Islet precursor cell (in vitro differentiated cells): ENCODE measurements at places on chromosomes 3 and 15.

DNA sequence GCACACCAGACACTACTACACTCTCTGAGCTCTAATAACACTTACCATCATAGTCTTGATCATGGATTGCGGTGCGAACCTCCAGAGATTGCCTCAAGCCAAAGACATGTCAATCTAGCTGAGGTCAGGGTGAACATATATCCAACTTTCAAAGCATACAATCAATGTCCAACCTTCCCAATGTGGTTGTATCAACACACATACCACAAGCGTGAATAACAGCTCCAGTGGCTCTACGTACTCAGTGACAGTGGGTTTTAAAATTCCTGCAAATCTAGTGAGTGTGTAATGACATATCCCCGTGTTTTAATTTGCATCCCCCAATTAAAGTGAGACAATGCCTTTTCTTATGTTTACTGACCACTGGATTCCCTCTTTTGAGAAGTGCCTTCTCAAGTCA, 29.6 kb downstream of the SFMBT1 start:
- no peak for DNase-seq

DNA sequence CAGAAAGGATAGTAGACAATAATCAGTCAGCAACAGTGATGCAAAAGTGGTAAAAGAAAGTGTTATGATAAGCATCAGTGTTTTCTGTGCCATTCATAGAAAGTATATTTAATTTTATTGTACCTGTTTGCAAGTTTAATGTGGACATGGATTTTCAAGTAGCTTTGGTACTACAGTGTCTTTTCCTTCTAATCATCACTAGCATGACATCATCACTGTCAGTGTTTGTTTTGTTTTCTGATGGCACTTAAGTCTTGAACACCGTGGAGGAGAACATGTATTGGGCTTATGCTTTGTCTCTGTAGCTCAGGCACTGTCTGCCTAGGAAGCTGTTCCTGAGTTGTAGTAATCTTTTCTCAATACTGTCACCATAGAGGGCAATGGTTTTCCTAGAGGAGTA, 41.9 kb downstream of the SETD5 start:
- DNase-seq = no peak

- no peak for DNase-seq
Observed at GRCh38 chr3:105878061-105878460, 9.2 kb upstream of the CBLB start.

DNA sequence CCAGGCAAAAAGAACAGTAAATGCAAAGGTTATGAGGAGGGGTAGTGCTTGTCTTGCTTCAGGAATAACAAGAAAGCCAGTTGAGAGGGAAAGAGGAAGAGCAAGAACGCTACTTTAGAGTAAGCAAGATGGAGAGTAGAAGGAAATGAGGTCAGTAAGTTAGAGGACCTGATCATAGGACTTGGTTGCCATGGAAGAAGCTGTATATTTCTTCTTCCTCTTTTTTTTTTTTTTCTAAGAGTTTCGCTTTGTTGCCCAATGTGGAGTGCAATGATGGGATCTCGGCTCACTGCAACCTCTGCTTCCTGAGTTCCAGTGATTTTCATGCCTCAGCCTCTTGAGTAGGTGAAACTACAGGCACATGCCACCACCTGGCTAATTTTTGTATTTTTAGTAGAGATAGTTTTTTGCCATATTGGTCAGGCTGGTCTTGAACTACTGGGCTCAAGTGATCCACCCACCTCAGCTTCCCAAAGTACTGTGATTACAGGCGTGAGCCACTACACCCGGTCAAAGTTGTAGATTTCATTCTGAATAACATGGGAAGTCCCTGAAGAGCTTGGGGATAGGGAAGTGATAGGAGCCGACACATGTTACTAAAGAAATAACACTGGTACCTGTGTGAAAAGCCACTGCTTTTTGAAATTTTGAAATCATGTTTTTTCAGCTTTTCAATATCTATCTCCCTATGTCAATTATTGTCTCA, 527.9 kb upstream of the NAALADL2 start:
- no peak for DNase-seq

- no peak for DNase-seq
Observed at GRCh38 chr15:36335224-36335623, 244.2 kb upstream of the CDIN1 start.

GRCh38 chr15:41993472-41994170, 21.3 kb upstream of the EHD4 start:
- DNase-seq = no peak

GRCh38 chr3:155086051-155086450, 5.9 kb downstream of the MME start:
- DNase-seq = no peak

DNA sequence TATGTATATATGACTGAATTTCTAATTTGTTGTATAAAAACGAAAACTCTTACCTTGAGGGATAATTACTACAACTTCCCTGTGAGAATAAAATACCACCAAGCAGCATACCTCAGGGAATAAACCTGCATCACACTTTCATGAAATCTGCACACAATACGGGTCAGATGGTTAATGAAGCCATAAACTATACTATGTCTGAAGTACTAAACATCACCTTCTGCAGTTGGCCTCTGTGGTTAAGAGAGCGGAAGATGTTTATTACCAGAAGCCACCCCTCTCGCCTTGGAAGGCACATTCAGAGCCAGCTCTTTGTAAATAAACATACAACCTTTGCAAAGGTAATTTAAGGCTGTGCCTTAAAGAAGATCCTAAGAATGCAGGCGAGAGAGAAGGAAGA, 462.1 kb upstream of the NR2F2 start:
- DNase-seq = no peak

DNA sequence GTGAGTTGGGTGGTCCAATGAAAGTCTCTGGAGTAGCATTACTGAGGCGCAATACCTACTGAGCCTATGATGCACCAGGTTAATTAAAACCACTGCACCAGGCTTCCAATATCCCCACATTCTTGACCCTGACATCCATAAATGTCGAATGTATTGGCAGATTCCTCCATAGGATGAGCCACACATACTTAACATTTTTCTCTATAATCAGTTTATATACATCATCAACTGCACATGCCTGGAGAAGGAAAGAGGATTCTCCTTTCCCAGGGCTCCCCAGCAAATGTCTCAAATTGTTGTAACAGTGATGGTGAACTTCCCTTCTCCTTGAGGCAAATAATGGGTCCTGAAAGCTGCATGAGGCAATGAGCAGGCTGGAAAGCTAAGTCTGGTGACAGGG, 82.3 kb upstream of the LPP start:
- DNase-seq = no peak

GRCh38 chr15:35181538-35181937, 96.4 kb upstream of the NANOGP8 start:
- no peak for DNase-seq

GRCh38 chr3:46485779-46486175, 12.0 kb upstream of the RTP3 start:
- peak; percentile 12 for DNase-seq

GRCh38 chr3:173826901-173827609, 429.5 kb downstream of the NLGN1 start:
- no peak for DNase-seq

GRCh38 chr15:35186346-35186745, 101.3 kb upstream of the NANOGP8 start:
- DNase-seq = no peak

DNA sequence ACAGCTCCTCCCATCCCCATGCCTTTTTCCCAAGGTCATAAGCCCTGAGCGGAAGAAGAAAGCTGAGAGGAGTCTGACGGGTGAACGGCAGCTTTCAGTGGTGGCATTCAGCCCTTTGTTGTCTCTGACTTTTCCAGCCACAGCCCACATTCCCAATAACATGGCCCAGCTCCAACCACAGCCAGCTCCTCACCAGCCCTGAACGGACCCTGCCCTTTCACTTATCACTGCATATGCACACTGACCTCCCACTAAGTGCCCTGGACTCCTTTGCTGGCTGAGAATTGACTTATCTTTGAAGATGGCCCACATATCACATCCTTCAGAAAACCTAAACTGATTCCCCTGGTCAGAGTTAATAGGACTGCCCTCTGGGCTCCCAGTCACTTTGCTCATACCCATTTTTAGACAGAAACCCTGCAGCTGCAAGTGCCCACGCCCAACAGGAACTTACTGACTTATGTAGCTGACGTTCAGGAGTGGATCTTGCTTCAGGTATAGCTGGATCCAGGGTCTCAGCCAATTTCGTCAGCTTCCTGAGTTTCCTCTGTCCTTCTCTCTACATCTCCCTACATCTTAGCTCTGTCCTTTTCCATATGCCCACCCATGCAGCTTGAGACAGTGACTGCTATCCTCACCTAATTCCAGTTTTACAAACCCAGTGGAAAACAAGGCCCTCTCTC, 348.5 kb upstream of the PROK2 start:
- DNase-seq = no peak

- DNase-seq = no peak
Observed at GRCh38 chr3:45113625-45114050, 32.5 kb downstream of the CDCP1 start.

- no peak for DNase-seq
Observed at GRCh38 chr15:92425578-92426225, 32.0 kb downstream of the ST8SIA2 start.

GRCh38 chr3:182621435-182622240, 171.7 kb upstream of the ATP11B start:
- DNase-seq = no peak

DNA sequence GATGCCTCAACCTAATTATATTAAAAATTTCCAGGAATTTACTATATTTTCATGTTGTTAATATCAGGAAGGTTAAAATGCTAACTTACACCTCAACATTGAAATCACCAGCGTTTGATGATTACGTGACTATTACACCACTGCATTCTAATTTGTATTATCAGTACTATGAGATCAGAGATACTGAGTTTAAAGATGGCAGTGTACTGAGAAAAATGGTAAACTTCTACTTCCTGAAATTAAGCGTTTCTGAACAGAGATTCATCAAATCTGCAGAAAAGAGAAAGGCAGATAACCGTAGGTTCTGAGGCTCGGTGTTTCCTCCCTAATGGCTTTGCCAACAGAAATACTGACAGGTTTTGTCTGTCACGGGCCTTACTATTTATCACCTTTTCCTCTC, 69.9 kb downstream of the CRTC3 start:
- DNase-seq = no peak

DNA sequence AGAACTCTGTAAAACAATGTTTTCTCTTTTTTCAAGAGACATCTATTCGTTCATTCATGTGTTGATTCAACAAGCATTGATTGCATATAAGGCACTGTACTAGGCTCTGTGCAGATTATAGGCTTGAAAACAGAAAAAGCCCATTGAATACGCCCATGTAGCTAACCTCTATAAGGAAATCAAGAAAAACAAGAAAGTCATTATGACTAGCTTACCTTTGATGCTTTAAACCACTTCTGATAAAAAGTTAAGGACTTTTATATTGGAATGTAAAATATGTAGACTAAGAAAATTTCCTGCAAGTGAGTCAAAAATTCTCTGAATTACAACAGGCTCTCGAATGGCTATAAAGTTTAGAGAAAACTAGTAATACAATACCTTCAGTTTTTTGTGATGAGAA, 92.5 kb downstream of the BDH1 start:
- DNase-seq = no peak

DNA sequence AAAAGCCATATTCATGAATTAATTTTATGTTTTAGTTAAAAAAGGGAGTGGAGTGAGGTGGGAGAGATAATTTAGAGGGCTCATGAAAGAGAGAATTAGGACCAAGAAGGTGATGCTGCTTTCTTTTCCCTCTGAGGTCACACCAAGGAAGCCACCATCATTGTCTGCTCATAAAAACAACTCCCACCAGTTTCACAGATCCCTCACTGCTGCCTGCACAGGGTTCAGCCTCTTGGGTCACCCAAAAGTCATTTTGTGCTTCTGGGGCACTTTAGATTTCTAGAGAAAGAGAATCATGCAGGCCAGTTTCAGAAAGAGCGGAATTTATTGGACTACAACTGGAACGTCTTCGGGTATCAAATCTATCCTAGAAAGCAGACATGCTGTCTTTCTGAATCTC, 241.4 kb upstream of the EOMES start:
- no peak for DNase-seq

- DNase-seq = no peak
Observed at GRCh38 chr3:113431811-113432210, 9.5 kb downstream of the CFAP44 start.

- peak; percentile 91 for DNase-seq
Observed at GRCh38 chr3:177449360-177450006, 252.2 kb upstream of the TBL1XR1 start.

DNA sequence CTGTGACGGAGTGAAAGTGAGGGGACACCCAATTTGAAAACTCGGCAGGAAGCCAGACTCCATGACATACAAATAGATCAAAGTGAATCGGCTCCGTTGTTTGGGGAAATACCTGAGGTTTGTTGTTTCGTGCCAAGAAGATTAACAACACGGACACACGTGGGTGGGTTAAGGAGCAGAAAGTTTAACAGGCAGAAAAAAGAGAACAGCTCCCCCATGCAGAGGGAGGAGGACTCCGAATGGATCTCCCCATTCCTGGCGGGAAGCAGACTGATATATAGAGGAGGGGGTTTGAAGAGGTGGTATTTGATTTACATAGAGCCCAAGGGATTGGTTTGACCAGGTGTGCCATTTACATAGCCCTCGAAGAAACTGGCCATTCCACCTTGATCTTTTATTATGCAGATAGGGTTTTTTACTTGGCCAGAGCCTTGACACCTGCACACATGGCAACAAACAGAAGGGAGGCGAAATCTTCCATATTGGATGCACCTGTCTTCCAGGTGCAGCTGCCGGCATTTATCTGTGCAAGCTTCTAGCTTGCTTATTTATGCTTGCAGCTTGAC, 4.8 kb upstream of the SACM1L start:
- DNase-seq = no peak

DNA sequence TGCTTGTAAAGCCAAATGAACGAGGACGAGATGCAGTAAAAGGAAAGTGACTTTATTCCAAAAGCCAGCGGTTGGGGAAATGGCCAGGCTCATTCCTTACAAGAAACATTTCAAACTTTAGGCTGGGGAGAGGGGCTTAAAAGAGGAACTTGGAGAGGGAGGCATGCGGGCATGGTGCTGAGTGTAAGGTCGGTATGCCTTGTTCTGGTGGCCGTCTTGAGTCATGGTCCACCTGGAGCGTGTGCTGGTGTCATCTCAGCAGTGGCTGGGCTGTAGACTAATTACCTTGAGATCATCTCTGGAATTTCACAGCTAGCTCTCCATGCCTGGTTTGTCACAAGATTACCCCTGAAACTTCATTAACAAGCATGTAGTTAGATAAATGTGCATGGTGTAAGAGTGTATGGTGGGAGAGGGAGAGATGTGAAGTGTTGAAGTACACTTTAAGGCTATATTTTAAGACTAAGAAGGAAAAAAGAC, 156.4 kb upstream of the PFN2 start:
- DNase-seq = no peak
